Suprapubic skin (tissue), 4 donors: ENCODE measurements at places on chromosomes 2 and 18.

- DNase-seq, result peak; percentile 32
- H3K36me3 ChIP-seq, result peaks cover 46% of the 10 kb centered on the region
- no peak overlapping the region for H3K4me3 ChIP-seq
- peaks cover 7% of the 10 kb centered on the region for H3K4me1 ChIP-seq
These were observed 48.2 kb upstream of the KCNG2 start for GRCh38 chr18:79749251-79750191.

DNA sequence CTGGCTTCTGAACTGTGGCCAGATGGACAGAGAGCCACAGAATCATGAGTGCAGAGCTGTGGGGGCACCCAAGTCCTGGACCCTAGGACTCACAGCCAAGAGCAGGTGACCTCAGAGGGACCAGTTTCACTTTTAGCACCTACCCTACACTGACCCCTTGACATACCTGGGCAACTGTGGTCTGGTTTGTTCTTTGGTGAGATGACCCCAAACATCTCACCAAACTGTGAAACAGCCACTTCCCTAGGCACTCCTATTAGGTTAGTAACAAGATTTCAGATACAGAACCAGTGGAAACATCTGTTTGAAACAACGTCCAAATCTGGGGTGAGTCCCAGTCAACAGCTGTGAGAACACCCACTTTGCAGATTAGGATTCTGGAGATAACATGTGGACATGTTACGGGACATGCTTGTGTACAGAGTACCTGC lies 1.9 kb upstream of the ZFP36L2 start:
- peak overlapping the region; percentile 97 for H3K27ac ChIP-seq
- DNase-seq, result no peak
- H3K4me3 ChIP-seq, result peak overlapping the region; percentile 90
- peaks cover 21% of the 10 kb centered on the region for H3K4me1 ChIP-seq
- H3K36me3 ChIP-seq, result peaks cover 36% of the 10 kb centered on the region

GRCh38 chr2:119696005-119696404 lies 17.0 kb downstream of the TMEM177 start:
- H3K4me3 ChIP-seq, result no peak overlapping the region
- no peak for DNase-seq
- H3K27ac ChIP-seq, result no peak overlapping the region
- H3K36me3 ChIP-seq, result no peaks in the 10 kb centered on the region

DNA sequence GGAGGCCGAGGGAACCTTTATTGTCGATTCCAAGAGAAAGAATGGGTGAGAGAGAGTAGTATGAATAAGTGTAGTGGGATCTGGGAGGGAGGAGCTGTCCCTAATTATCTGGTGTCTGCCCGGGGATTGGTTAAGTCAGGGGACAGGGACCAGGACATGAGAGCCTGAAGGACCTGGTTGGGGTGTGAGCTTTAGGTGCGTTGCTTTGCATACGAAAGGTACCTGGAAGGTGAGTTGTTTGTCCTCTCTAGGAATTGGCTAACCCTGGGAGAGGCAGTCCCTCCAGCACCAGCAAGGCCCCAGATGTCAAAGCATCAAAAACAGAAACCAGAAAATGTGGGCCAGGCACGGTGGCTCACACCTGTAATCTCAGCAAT lies 48.1 kb upstream of the RPL31 start:
- no peak for DNase-seq
- no peaks in the 10 kb centered on the region for H3K27me3 ChIP-seq
- H3K4me1 ChIP-seq, result peaks cover 19% of the 10 kb centered on the region
- H3K27ac ChIP-seq, result no peak overlapping the region

DNA sequence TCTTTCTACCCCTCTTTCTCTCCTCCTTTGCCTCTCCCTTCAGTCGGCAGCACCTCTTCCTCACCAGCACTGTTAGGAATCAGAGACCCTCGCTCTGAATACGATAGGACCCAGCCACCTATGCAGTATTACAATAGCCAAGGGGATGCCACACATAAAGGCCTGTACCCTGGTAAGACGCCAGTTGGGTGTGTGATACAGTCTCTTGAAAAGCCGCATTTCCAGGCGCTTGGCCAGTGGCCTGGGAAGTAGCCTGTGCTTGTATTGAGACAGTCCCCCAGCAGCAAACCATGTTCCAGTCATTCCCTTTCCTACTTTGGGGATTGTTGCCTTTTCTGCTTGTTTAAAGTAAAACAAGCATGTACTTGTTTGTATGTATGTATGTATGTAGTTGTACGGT lies 118.4 kb upstream of the DAPL1 start:
- H3K27me3 ChIP-seq, result no peaks in the 10 kb centered on the region
- no peak for DNase-seq
- H3K4me1 ChIP-seq, result no peaks in the 10 kb centered on the region

DNA sequence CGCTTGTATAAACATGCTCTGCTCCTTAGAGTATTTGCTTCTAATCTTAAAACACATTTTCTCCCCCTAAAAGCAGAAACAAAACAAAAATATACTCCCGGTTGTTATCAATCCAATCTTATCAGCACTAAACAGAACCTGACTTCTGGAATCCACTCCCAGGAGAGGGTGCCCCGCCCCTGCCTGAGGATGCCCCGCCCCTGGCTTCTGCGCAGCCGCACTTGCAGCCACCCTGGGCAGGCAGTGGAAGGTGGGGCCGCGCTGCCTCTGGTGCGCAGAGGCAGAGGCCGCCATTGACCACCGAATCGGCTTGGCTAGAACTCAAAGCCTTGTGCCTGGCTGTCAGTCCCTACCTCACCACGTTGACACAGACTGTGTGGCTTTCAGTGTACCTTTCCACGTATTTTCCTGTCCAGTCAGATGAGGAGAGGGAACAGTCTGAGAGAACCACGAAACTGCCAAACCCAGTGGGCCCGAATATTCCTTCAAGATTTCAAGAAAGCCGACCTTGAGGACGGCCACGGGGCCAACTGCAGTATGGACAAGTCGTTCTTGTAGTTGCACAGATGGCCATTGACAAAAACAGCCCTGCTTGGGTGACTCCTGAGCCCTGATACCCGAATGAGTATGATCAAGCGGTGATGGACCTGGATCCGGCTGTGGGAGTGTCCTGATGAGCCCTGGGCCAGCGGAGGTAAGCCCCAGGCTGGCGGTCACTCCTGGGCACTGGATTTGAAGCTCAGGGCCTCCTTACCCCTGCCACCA lies 46.2 kb upstream of the ARHGAP28 start:
- H3K4me3 ChIP-seq, result no peak overlapping the region
- no peak for DNase-seq
- H3K27ac ChIP-seq, result no peak overlapping the region
- no peaks in the 10 kb centered on the region for H3K36me3 ChIP-seq
- H3K27me3 ChIP-seq, result no peaks in the 10 kb centered on the region
- no peaks in the 10 kb centered on the region for H3K4me1 ChIP-seq

GRCh38 chr2:55357927-55358326 lies 61.7 kb downstream of the CCDC88A start:
- no peak overlapping the region for H3K4me3 ChIP-seq
- H3K36me3 ChIP-seq, result no peaks in the 10 kb centered on the region
- no peaks in the 10 kb centered on the region for H3K27me3 ChIP-seq

- H3K27ac ChIP-seq, result peak overlapping the region; percentile 70
- H3K36me3 ChIP-seq, result no peaks in the 10 kb centered on the region
- H3K4me3 ChIP-seq, result no peak overlapping the region
- peaks cover 79% of the 10 kb centered on the region for H3K4me1 ChIP-seq
These were observed 176.0 kb downstream of the THADA start for GRCh38 chr2:43419876-43420275.

- DNase-seq, result no peak
- no peak overlapping the region for H3K27ac ChIP-seq
- H3K36me3 ChIP-seq, result no peaks in the 10 kb centered on the region
- peaks cover 6% of the 10 kb centered on the region for H3K27me3 ChIP-seq
- no peaks in the 10 kb centered on the region for H3K4me1 ChIP-seq
These were observed 190.2 kb downstream of the MYCN start for GRCh38 chr2:16130541-16130880.

DNA sequence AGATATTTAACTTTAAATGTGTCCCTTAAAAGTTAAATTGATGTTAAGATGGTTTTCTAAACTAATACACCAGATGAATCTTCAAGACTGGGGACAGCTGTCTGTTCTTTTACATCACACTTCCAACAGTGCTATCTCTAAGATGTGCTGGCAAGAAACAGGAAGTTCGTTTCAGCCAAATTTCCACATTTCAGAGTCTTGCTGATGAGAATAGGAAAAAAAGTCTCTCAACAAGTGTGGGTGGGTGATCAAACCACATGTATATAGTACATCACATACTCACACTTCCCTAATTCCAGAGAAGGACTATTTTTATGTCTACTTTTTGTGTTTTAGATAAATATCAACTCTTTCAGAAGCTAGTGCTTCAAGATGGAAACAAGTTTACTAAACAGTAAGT lies 1712.8 kb upstream of the TMEFF2 start:
- no peak for DNase-seq
- H3K4me1 ChIP-seq, result no peaks in the 10 kb centered on the region
- no peaks in the 10 kb centered on the region for H3K27me3 ChIP-seq
- no peak overlapping the region for H3K4me3 ChIP-seq
- no peaks in the 10 kb centered on the region for H3K36me3 ChIP-seq
- H3K27ac ChIP-seq, result no peak overlapping the region

- H3K4me1 ChIP-seq, result peaks cover 48% of the 10 kb centered on the region
- no peaks in the 10 kb centered on the region for H3K36me3 ChIP-seq
- no peak overlapping the region for H3K4me3 ChIP-seq
- H3K27ac ChIP-seq, result no peak overlapping the region
These were observed 3.1 kb upstream of the DCTN1 start for GRCh38 chr2:74383254-74383653.

DNA sequence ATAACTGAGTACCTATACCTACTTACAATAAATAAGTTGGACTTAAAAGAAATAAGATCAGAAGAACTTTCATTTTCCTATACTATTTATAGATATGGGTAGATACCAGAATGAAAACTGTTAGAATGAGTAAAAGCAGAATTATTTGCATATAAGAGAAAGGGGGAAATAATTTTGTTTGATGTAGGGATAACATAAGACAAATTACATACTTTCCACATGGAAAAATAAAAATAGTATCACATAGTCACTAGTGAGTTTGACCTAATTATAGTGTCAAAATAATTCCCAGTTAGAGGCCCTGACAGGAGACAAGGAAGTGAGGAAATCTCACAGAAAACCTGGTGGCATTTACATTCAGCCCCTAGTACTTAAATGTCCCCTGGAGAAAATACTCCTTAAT lies 28.6 kb downstream of the KCMF1 start:
- no peaks in the 10 kb centered on the region for H3K36me3 ChIP-seq
- no peak overlapping the region for H3K4me3 ChIP-seq
- no peak for DNase-seq
- no peaks in the 10 kb centered on the region for H3K27me3 ChIP-seq

- DNase-seq, result no peak
- H3K27ac ChIP-seq, result no peak overlapping the region
- no peaks in the 10 kb centered on the region for H3K27me3 ChIP-seq
- H3K36me3 ChIP-seq, result no peaks in the 10 kb centered on the region
- no peak overlapping the region for H3K4me3 ChIP-seq
These were observed 57.7 kb downstream of the SH3RF3 start for GRCh38 chr2:109186656-109187250.

DNA sequence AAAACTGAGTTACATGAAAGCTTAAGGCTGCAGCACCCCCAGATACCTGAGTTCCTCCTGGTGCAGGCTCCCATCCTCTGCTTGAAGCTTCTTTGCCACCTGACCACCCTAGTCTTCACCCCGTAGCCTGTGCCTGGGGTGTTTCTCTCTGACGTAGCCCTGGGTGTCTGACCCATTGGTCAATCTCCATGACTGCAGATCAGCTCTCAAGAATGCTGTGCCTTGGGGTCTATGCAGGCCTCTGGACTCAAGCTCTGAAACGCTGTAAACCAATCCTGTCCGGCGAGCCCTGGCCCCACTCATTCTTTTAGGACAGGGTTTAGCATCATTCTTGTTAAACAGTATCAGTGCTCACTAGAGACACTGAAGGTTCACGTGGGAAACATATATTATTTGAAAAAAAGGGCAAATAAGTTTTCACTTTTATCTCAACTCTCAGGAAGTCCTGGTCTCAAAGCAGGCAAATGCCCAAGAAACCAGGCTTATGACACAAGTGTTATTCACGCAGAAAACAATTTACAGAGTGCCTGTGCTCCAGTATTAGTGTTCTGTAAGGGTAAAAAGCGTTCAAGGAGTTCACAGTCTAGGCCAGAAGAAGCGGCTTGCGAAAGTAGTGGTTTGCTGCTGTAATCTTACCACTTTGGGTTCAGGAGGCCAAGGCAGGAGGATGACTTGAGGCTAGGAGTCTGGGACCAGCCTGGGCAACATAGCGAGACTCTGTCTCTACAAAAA lies 22.8 kb upstream of the PPP4R1 start:
- H3K36me3 ChIP-seq, result no peaks in the 10 kb centered on the region
- DNase-seq, result no peak
- no peak overlapping the region for H3K27ac ChIP-seq

GRCh38 chr2:72895759-72896281 lies 8.6 kb downstream of the SPR start:
- no peak overlapping the region for H3K27ac ChIP-seq
- no peak for DNase-seq
- peaks cover 11% of the 10 kb centered on the region for H3K36me3 ChIP-seq
- H3K4me1 ChIP-seq, result peaks cover 13% of the 10 kb centered on the region
- peaks cover 42% of the 10 kb centered on the region for H3K27me3 ChIP-seq

GRCh38 chr2:151945186-151945585 lies 117.0 kb upstream of the ARL5A start:
- DNase-seq, result no peak
- no peak overlapping the region for H3K27ac ChIP-seq
- no peak overlapping the region for H3K4me3 ChIP-seq
- no peaks in the 10 kb centered on the region for H3K27me3 ChIP-seq
- H3K36me3 ChIP-seq, result no peaks in the 10 kb centered on the region

DNA sequence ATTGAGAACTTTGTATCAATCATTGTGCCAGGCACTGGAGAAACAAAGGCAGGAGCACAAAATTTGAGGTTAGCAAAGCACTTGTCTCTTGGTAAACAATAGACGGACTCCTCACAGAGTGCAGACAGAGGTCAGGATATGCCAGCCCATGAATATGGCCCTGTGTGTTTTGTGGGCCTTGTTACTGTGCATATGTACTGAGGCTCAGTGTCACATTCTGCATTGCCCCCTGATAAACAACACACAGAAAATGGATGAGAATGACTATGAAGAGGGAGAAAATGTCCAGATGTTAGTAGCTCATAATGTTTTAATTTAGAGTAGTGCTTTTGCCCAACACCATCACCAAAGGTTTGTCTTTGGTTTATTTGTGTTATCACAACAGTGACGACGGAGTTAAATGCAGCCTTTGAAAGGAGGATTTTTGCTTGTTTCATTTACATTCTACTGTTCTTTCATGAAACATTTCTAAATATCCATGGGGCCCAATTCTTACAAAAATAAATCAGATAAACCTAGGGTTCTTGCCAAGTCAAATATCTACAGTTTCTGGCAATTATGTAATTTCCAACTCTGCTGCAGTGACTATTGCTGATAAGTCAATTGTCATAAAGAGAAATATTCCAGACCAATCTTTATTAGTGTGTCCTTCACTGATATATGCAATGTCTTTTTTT lies 14.6 kb upstream of the NT5C1B start:
- no peaks in the 10 kb centered on the region for H3K36me3 ChIP-seq
- no peak overlapping the region for H3K27ac ChIP-seq
- H3K27me3 ChIP-seq, result no peaks in the 10 kb centered on the region
- DNase-seq, result no peak
- peaks cover under 1% of the 10 kb centered on the region for H3K4me1 ChIP-seq
